Brain microvascular endothelial cell (primary cell): ENCODE measurements at places on chromosomes 1 and 21.

GRCh38 chr1:186812570-186812969 is 16.2 kb upstream of the PLA2G4A start:
- DNase-seq, result peak; percentile 90

DNA sequence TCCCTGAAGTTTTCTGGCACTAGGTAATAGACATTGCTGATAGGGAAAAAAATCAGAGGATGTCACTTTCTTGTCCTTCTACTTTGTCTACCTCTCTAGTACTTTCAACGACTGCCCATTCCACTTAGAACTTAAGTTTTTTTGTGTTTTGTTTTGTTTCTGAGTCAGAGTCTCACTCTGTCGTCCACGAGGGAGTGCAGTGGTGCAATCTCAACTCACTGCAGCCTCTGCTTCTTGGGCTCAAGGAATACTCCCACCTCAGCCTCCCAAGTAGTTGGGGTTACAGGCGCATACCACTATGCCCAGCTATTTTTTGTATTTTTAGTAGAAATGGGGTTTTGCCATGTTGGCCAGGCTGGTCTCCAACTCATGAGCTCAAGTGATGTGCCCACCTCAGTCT is 79.2 kb downstream of the SGIP1 start:
- DNase-seq, result peak; percentile 39

GRCh38 chr21:33219954-33220353 is 9.8 kb upstream of the IFNAR2 start:
- DNase-seq, result no peak

GRCh38 chr1:242586360-242586680 is 61.8 kb upstream of the PLD5 start:
- DNase-seq, result no peak

GRCh38 chr1:224592636-224593582 is 23.2 kb upstream of the CNIH3 start:
- DNase-seq, result peak; percentile 84

DNA sequence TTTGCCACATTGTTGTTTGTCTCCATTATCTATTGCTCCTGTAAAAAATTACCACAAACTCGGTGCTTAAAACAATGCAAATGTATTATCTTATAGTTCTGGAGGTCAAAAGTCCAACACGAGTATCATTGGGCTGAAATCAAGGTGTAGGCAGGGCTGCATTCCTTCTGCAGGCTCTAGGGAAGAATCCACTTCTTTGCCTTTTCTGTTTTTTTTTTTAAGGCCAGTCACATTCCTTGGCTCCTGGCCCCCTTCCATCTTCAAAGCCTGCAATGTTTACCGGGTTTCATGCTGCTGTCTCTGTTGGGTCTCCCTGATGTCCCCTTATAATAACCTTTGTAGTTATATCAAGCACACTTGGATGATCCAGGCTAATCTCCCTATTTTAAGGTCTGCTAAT is 212.7 kb downstream of the PTBP2 start:
- no peak for DNase-seq

DNA sequence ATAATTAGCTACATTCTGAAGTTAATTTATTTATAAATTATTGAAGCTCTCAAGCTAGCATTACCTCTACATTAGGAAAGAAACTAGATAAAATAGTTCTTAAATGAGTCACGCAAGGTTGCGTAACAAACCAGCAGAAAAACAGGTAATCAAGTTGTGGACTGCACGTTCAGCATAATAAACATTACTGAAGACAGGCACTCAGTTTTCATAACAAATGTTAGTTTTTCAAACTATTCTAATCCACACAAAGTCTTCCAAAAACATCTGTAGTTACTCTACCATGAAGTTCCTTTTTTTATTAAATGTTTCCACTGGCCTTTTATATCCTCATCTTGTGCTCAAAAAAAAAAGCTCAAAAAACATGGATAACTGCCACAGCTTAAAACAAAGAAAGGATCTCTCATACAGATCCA is 1.3 kb downstream of the TOR1AIP2 start:
- DNase-seq, result no peak

DNA sequence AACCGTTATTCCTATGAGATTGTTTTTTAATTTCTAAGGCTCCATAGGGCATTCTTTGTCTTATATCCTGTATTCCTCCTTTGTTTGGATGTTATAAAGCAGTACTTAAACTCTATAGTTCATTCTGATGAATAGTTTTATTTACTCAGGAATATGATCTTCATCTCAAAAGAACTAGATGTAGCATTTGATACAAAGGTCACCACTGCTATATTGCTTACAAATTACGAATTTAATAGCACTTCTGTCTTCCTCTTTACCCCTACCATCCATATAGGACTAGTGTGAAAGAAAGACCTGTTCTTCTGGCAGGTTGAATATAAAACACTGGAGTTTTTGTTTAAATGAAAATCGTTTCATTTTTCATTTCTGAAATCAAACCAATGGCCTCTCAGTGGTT is 468.1 kb upstream of the CXADR start:
- no peak for DNase-seq

DNA sequence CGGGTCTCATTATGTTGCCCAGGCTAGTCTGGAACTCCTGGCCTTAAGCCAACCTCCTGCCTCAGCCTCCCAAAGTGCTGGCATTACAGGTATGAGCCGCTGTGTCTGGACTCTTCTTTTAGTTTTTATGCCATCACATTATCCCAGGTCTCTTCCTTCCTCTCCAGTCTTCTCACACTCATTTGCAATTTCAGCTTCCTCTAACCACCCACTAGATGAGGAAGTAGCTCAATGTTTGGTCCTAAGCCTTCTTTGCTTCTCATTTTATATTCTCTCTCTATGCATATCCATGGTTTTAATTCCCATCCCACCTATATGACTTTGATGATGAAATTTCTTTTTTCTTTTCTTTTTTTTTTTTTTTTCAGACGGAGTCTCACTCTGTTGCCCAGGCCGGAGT is 3.1 kb upstream of the ZBTB8A start:
- DNase-seq, result no peak

- DNase-seq, result no peak
These were observed 27.5 kb downstream of the COA6 start for GRCh38 chr1:234400773-234401172.

DNA sequence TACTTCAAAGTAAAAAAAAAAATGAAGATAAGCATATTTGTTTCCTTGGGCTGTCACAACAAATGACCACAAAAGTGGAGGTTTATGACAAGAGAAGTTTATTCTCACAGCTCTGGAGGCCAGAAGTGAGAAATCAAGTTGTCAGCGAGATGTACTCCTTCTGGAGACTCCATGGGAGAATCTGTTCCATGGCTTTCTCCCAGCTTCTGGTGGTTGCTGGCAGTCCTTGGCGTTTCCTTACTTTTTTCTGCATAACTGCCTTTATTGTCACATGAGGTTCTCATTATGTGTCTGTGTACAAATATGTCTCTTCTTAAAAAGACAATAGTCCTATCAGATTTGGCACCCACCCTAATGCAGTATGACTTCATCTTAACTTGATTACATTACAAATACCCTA is 398.3 kb downstream of the KCNT2 start:
- DNase-seq, result no peak

GRCh38 chr1:3717715-3718601 is 34.3 kb upstream of the CCDC27 start:
- no peak for DNase-seq

- DNase-seq, result no peak
These were observed 39.7 kb downstream of the SLC66A1 start for GRCh38 chr1:19351873-19352272.

DNA sequence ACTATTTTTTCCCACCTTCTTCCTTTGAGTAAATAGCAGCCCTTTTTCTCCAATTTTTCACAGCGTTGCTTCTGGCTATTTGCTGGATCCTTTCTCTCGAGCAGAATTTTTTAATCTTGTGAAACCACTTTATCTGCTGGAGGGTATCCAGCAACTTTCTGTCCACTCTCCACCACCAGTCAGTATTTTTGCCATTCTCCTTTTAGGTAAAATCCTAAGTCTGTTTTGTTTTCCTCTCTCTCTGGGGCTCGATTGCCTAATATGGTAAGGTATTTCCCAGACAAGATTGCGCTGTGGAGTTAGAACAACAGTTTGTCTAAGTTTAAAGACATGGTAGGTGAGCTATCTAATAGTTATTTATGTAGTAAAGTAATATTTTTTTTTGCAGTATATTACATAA is 156.9 kb downstream of the PPP1R12B start:
- peak; percentile 67 for DNase-seq
